Upper lobe of left lung (tissue), 6 donors: ENCODE measurements at places on chromosomes 16 and 17.

- no peak for DNase-seq
Measured at GRCh38 chr17:62751060-62751691, 56.9 kb downstream of the MARCHF10 start.

- no peak for DNase-seq
Measured at GRCh38 chr16:84795329-84796053, 24.3 kb upstream of the CRISPLD2 start.

- no peak for DNase-seq
Measured at GRCh38 chr17:488993-489757, 136.6 kb upstream of the RPH3AL start.

GRCh38 chr16:77853161-77853560, 64.8 kb downstream of the VAT1L start:
- no peak for DNase-seq

DNA sequence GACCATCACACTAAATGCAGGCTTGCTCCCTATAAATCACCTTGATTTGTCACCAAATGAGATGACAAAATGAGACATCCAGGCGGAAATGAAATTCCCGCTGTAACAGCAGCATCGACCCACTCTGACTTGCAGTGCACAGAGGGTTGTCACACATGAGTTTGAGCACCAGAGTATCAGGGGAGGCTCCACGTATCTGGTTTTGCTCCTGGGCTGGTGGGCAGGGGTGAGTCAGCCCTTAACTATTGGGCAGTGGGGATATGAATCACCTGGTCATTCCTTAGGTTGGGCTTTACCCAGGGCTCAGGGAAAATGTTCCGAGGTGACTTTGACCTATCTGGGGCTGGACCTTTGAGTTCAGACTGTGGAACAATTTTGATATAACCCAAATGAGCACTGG, 245.2 kb upstream of the CCL2 start:
- DNase-seq = no peak

- no peak for DNase-seq
Measured at GRCh38 chr17:79699386-79700036, 31.2 kb upstream of the ENPP7 start.

DNA sequence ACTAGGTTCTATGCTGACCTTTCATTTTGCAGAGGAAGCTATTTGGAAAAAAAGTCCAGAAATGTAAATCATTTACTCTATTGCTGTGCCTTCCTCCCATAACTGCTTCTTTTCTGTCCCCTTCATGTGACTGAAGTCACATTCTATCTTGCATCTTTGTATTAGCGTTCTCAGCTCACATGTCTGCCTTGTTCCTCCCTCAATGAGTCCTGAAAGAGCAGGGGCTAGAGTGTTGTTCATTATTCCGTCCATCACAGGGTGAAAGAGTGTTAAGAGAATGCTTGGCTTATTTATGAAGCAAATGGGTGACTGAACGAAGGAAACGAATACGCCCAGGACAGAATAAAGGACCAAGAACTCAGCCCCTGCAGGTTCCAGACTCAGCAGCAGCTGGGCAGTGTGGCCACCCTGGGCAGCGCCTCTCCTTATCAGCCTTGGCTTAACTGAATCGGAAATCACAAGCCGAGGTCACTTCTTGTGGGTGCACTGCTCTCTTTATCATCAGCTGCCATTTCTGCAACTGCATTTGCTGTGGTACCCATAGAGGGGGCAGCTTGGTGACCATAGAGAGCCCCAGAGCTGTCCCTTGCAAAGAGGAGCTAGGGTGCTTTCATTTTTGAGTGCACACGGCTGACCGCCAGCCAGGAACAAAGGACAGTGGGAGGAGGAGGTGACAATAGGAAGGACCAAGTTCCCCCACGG, 1.8 kb upstream of the PIK3R6 start:
- DNase-seq = no peak

DNA sequence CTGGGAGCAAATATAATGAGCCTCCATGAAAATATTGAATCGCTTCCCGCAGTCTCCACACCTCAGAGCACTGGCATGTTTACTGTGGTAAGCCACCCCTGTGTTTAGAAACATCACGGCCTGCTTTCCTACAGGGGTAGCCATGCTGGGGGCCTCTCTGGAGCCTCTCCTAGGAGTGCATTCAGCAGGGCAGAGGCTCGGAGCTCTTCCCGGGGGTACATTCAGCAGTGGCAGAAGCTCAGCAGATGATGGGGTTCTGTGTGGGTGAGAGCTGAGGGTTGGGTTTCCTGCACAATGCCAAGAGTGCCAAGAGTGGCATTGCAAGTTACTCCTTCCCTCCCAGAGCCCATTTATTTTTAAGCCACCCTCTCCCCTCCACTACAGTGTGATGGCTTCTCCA, 386.6 kb downstream of the SEC14L1 start:
- no peak for DNase-seq

- DNase-seq = no peak
Measured at GRCh38 chr16:31712064-31712540, 161.5 kb upstream of the ZNF267 start.

- no peak for DNase-seq
Measured at GRCh38 chr17:32807577-32807976, 69.3 kb downstream of the MYO1D start.

DNA sequence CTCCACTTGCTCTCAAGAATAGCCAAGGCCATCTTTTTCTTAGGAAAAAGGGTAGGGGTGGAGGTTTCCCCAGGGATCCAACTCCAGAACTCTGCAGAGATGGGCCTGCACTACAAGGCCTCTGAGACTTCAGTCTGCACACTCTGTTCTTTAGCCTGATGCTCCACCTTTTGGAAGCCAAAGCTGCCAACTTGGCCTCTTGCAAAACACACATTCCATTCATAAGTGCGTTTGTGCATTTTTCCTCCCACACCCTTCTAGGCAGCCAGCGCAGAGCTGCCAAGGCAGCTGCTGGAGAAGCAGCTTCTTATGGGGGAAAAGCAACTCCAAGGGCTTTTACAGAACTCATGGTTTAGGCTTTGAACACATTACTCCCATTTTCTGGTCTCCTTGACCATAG, 45.3 kb downstream of the REXO5 start:
- DNase-seq = no peak

GRCh38 chr16:51243936-51244436, 92.9 kb upstream of the SALL1 start:
- no peak for DNase-seq

DNA sequence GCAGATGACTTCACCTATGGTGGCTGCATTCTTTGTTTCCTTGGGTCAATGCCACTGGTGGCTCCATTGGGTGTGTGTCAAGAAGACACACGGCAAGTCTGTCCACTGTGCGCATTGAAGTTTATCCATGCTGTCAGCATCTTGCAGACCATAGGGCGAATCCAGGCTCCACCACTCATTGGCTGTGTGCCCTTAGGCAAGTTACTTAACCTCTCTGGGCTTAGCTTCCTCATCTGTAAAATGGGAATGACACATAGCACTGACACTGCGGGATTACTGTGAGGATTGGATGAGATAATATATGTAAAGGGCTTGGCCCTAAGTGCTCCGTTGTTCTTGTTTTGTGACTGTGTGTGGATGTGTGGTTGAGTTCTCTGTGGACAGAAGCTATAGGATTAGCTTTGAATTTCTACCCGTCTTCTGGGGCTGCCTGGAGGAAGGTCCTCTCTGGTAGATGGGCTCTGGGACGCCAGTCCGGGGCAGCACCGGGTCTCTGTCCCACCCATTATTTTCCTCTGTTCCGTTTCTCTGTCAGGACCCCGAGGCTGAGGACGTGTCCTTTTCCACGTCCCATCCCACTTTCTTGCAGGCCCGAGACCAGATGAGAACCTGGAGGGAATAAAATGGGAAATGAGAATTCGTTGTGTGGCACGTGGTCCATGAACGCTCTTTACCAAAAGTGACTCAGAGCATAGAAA, 178.4 kb downstream of the IRF8 start:
- no peak for DNase-seq

GRCh38 chr17:82528484-82529265, 9.1 kb downstream of the FOXK2 start:
- DNase-seq = peak; percentile 65

GRCh38 chr16:86777381-86777946, 199.1 kb downstream of the FOXL1 start:
- no peak for DNase-seq

DNA sequence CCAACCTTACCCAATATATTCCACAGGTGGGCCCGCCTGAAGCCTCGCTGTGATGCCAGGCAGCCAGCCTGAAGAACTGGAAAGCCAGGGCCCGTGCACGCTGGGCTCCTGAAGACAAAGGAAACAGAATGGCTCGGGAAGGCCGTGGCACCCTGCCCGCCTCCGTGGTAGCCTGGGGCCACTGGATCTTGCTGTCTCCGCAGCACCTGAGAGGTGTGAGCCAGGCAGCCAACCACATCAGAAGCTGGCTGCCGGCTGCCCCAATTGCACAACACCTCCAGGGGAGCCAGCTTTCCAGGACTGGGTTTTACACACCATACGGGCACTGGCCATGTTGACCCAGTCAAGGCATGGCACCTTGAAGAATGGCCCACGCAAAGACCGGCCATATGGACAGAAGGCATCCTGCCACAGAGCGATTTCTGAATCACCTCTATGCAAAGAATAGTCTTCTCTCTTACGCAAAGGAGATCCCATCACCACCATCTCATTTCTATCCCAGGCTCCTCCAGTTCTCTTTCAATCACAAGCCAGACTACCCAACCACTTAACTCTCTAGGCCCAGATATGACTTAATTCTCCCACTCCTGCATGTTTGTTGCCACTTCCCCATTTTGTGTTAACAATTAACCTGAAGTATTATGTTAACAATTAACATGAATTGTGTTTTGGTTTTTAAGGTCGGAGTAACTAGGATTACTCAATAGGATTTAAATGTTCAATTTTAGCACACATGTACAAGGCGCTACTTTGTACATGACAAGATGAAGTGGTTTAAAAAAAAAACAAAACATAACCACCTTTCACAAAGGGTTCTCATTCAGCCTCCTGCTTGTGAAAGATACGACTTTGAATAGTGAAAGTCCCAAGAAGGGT, 32.1 kb downstream of the ZFHX3 start:
- peak; percentile 90 for DNase-seq

- DNase-seq = peak; percentile 52
Measured at GRCh38 chr17:80720610-80721577, 176.3 kb downstream of the RPTOR start.

GRCh38 chr16:85491798-85492294, 121.3 kb upstream of the GSE1 start:
- no peak for DNase-seq

DNA sequence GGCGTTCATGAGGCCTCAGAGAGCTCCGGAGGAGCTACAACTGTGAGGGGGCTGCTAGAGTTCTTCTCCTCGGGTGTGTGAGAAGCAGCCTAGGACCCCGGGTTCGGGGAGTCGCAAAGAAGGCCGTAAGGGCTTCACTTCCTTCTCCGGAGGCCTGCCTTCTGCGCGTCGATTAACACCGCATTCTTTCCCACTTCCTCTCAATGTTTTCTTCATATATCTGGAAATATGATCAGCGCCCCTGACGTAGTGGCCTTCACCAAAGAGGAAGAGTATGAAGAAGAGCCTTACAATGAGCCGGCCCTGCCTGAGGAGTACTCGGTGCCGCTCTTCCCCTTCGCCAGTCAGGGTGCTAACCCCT, 449 bp downstream of the SMCR8 start:
- peak; percentile 29 for DNase-seq

DNA sequence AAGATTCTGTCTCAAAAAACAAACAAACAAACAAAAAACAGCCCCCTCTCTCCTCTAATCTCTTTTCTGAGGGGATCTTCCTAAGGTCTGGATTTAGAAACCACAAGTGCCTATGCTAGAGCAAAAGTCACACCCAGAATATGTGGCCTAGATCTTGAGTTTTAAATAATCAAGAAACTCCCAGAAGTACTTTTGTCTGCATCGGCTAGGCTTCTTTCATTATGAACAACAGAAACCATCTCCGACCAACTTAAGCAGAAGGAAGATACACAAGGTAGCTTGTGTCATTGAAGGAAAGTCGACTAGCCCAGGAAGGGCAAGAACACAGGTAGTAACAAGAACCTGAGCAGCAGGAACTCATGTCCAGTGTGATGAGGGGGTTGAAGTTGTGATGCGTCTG, 73.9 kb upstream of the KIFC3 start:
- DNase-seq = no peak

DNA sequence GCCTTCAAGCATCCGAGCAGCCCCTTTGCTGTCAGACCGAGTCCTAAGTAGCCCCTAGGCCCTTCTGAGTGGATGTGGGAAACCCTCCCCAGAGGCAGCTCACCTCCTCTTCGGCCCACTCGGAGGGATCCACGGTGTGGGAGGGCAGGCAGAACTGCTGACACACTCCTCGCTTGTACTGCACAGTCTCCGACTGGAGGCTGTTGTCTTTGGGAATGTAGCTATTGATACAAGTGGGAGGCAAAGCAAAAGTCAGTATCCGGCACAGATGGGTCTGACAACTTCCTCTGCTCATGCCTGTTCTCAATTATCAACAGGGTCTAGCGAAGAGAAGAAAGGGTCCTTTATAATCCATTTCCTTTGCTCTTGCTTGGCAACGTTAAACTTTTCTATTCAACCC, 25.9 kb upstream of the FOXJ1 start:
- DNase-seq = no peak

GRCh38 chr16:9138021-9138680, 46.7 kb downstream of the HAPSTR1 start:
- no peak for DNase-seq

DNA sequence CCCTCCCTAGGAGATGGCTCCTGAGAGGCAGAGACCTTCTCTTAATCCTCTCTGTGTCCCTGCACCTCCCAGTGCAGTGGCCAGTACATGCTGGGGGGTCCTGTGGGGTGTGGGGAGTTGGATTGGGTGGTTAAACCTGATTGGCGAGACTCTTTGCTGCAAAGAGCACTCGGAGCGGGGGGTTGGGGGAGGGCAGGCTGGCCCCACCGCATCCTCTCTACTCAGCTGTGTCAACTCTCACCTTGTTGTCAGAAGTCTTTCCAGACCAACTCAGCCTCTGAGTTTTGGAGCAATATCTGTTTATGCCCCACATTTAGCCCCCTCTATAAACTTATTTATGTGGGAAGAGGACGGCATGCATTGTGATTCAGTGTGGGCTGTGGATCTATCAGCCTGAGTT, 40.0 kb downstream of the SMARCE1 start:
- peak; percentile 31 for DNase-seq

DNA sequence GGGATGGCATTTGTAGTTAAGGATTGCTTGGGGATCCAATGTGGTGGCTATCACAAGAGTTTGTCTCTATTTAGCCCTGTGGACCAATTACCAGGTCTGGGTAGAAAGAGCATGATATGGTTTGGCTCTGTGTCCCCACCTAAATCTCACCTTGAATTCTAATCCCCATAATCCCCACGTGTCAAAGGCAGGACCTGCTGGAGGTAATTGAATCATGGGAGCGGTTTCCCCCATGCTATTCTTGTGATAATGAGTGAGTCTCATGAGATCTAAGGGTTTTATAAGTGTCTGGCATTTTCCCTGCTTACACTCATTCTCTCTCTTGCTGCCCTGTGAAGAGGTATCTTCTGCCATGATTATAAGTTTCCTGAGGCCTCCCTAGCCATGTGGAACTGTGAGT, 86.4 kb upstream of the HS3ST4 start:
- DNase-seq = no peak
